CD8-positive, alpha-beta T cell (primary cell): ENCODE measurements at places on chromosomes 16 and 17.
A peak's percentile ranks its signal among the peaks of the same experiment; 100 is the strongest.

- DNase-seq = peak; percentile 77
These were observed 643.2 kb downstream of the WWOX start for GRCh38 chr16:78742501-78743283.

GRCh38 chr17:50151937-50152547, 1.6 kb upstream of the PPP1R9B start:
- peak; percentile 48 for DNase-seq

DNA sequence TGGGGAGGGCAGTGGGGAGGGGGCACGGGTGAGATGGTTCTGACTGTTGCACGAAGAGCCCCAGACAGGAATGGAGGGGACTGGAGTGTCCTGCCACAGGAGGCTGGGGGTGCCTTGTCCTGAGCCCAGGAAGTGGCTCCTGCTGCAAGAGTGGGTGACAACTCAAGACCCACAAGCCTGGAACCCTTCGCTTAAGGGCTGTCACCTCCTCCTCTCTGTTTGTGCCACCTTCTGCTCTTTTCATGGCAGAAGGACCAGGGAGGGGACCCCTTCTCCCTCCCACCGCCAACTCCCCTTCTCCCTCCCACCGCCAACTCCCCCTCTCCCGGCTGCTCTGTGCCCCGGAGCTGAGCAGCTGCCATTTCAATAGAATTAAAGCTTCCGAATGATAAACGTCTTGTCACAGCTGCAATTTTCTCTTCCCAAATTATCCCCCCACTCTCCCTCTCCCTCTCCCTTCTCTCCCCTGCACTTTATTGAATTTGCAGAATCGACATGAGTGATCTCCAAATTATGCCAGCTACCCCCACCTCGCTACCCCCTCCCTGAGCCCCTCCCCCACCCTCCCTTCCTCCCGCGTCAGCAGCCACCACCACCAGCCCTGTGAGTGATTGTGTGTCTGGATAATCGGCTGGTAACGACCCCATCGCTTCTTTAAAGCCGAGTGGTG, 13.7 kb downstream of the GJD3 start:
- peak; percentile 20 for DNase-seq

DNA sequence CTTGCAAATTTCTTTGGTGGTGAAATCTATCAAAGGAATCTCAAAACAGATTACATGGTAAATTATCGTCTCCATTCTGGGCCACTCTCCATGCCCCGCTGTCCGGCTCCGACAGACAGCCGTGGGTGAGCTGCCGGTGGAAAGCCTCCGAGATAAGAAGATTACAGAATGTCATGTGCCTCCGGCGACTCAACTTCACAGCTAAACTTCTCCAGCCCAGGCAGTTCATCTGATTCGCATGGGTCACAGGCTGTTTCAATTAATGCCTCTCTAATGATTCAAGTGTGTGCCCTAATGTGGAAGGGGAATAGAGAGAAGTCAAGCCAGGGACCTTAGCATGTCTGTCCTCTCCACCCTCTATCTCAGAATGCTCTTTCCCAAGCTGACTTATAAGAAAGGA, 520.8 kb upstream of the ZFHX3 start:
- DNase-seq = no peak

GRCh38 chr16:75181630-75182029, 25.3 kb downstream of the CTRB2 start:
- no peak for DNase-seq

DNA sequence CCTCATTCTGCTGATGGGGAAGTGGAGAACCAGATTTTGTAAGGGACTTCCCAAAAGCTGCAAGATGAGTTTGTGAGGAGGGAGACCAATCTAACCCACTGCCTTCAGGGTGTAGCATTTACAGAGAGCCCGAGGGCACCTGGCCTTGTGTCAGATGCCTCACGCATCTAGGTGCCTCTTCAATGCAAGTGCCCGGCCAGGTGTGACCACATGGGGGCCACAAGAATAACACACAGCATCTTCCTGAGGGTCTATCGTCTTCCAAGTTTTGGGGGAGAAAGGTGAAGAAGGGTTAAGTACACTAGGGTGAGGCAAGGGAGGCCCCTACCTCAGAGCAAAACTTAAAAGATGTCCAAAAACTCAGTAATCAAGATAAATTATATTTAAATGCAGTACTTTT, 401.7 kb upstream of the CDH5 start:
- no peak for DNase-seq

- no peak for DNase-seq
These were observed 42.5 kb downstream of the PLCG2 start for GRCh38 chr16:81821436-81822128.

DNA sequence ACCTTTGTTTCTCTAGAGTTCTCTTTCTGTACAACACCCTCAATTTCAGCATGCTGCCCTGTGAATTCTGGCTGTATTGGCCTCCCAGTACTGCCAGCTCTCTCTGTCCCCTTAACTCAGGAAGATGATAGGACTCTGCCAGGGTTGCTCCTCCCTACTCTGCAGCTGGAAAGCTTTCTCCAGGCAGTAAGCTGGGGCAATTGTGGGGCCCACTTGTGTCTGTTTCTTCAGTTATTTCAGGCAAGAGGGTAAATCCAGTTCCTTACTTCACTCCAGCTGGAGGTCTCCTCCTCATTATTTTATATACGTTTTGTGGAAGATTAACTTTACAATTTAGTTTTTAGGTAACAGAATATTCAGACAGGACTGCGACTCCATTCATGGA, 9.9 kb downstream of the C17orf100 start:
- no peak for DNase-seq

- DNase-seq = no peak
These were observed 21.6 kb upstream of the PSMC5 start for GRCh38 chr17:63805591-63805990.

GRCh38 chr17:61412860-61413660, 13.4 kb downstream of the TBX2 start:
- DNase-seq = peak; percentile 7

DNA sequence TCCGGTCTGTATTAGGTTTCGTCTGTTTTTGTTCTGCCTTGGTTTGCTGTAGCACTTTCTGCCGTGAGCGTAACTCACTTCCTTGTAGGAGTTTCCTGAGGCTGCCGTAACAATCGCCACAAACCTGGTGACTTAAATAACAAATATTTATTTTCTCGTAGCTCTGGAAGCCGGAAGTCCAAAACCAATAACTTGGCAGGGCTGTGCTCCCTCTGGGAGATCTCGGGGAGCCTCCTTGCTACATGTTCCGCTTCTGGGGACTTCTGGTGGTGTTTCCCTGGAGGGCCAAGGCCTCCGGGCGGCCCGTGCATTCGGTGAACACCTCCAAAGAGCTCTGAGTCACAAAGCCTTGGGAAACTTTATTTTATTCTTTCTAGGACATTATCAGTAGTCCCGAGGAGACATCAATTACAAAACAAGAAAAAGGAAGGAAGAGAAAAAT, 6.8 kb upstream of the WDR45B start:
- no peak for DNase-seq

DNA sequence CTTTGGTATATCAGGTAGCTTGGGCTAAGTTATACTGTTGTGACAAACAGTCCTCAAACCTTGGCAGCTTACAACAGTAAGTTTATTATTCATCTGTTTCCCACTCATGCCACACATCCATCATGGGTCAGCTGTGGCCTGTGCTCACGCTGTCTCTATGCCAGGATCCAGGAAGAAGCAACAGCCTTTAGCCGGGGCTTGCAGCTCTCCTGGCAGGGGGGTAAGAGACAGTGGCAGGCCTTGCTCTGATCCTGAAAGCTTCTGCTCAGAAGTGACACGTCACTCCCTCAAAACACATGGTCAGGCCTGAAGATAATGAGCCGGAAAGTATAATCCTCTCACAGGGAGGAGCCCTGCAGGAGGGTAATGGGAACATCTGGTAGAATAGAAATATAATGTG, 377.6 kb downstream of the CPPED1 start:
- no peak for DNase-seq

- DNase-seq = no peak
These were observed 112.6 kb downstream of the OR1D5 start for GRCh38 chr17:2950846-2951245.

DNA sequence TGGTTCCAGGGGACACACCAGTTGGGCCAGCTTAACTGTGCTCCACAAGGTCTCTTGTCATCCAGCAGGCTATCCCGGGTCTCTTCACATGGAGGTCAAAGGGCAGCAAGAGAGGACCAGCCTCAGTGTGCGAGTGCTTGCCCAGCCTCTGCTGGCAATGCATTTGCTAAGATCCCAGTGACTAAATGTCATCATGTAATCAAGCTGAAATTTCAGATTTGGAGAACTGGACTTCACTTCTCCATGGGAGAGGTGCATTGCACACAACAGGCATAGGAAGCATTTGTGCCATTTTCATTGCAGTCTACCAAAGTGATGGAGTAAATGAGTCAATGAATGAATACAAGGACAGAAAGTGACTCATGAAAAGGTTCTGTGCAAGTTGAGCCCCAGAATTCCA, 51.2 kb upstream of the KDM8 start:
- no peak for DNase-seq

- DNase-seq = no peak
These were observed 9.8 kb upstream of the TMEM132E start for GRCh38 chr17:34569591-34569990.

DNA sequence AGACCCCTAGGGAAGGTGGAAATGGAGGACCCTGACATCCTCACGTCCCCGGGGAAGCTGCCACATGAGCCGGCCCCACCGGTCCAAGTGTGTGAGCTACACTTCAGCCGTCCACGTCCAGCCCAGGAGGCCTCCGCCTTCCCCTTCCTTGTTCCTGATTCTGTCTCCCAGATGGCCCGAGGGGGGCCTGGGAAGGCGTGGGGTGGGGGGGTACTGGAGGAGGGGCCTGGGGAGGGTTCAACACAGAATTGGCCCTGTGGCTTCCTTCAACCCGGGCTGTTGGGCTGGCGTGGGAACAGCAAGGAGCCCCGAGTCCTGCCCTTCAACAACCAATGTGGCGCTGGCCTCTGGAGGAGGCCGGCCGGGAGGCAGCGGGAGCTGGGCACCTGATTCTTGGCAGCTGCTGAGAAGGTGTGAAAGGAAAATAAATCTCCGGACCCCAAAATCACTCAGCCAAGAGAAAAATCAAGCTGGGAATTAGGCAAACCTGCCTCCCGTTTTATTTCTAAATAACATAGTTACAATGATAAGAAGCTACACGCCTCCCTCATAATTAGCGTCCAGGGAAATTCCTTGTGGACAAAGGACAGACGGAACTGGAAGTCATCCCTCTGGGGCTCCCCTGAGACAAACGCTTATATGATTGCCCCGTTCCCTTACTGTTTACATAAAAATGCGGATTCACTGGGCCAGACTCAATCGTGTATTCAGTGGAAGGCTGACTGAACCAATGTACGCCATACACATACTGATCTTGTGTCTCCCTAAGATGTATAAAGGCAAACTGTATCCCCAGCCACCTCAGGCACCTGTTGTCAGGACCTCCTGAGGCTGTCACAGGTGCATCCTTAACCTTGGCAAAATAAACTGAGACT, 1.8 kb upstream of the APRT start:
- no peak for DNase-seq

GRCh38 chr17:55172612-55173011, 92.1 kb upstream of the HLF start:
- no peak for DNase-seq

DNA sequence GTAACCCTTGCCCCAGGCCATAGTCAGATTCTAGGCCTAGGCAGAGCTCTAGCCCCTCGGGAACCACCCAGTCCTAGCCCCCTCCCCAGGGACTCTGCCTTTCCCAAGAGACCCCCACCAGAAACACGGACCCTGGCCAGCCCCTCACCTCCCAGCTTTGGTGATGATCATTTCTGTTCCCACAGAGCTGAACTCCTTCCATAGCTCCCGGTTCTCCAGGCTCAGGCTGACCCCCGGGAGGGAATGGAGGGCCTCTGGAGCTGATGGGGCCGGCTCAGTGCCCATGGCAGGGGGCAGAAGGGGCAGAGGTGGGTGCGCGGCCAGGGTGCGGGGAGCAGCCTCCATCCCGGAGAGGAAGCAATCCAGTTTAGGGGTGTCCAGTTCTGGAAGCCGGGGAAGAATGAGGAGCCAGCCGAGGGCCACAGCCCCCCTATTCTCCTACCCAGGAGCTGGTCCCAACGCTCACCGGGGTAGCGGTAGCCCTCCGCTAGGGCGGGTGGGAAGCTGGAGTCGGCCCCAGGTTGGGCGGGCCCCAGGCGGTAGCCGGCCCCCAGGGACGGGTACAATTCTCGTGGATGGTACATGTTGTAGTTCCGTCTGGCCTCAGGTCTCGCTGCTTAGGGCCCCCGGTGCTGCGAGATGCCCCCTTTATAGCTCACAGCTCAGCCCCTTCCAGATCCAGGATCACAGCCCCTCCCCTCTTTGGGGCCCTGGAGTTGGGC, 953 bp downstream of the TBX6 start:
- DNase-seq = no peak

DNA sequence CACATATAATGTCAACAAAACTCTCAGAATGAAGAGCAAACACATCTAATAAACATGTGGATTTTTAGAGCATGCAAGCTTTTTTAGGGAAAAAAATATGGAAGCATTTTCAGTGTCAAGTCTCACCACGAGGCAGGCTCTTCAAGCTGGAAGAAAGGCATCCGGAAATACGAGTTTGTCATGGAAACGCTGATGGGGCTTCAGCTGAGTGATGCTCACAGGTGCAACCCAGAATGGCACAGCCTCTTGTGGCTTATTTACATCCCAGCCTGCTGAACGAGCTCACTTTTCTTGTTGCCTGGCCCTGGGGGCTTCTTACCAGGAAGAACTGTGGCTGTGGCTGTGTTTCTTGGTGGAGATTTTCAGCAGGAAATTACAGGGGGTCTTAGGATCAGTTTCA, 24.1 kb upstream of the DYNLL2 start:
- DNase-seq = no peak

DNA sequence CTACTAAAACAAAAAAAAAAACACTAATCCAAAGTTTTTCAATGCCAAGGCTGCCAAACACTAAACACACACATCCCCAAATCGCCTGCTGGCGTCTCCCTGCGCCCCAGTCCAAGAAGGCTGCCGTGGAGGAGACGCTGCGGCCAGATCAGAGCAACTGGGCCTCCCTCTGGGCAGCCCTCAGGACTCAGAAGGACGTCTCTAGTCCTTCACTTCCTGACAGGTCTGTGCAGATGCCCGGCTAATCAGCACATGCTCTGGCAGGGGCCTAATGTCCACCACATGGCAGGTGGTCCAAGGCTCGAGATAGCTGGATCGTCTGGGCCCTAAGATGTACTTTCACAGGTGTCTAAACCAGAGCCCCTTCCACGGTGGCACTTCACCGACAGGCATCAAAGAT, 2.7 kb downstream of the SLC38A10 start:
- no peak for DNase-seq
